Thymus (tissue), 14 donors: ENCODE measurements at places on chromosomes 1 and 21.

GRCh38 chr1:97906567-97907241 is 14.1 kb downstream of the DPYD start:
- no peak for DNase-seq

- no peak for DNase-seq
Observed at GRCh38 chr1:164780111-164780812, 221.3 kb downstream of the PBX1 start.

GRCh38 chr1:232628335-232629249 is 1.3 kb downstream of the SIPA1L2 start:
- no peak for DNase-seq

GRCh38 chr1:39922251-39922688 is 20.6 kb upstream of the MYCL start:
- DNase-seq, result no peak

DNA sequence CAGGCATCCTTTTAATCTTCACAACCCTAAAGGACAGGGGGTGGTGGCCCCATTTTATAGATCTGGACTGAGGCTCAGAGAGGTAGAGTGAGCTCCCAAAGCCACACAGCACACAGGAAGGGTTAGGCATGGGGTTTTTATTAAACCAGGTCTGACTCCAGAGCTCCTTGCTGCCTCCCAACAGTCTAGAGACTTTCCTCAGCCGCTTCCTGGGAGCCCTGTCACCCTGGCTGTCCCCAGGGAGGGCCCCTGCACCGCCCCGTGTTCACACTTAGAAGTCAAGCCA is 8.0 kb upstream of the EPHA8 start:
- no peak for DNase-seq

- no peak for DNase-seq
Observed at GRCh38 chr1:219189952-219190351, 16.3 kb downstream of the LYPLAL1 start.

DNA sequence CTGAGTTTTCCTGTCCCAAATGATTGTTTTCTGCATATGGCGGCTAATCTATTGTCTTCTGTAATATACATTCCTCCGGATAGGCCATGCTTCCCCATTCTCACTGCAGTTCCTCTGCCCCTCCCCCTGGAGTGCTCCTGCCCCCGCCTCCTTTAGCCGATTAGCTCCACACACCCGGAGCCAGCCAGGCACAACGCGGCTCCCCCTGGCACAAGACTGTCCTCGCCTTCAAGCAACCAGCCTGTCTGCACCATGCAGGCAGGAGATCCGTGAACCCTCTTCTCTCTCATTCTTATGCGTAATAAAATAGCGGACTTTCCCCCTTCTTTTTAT is 18.0 kb downstream of the SERTAD4 start:
- DNase-seq, result no peak

- DNase-seq, result no peak
Observed at GRCh38 chr1:238779716-238780115, 606.7 kb upstream of the CHRM3 start.

- DNase-seq, result no peak
Observed at GRCh38 chr1:1181129-1181937, 7.7 kb downstream of the TTLL10 start.

DNA sequence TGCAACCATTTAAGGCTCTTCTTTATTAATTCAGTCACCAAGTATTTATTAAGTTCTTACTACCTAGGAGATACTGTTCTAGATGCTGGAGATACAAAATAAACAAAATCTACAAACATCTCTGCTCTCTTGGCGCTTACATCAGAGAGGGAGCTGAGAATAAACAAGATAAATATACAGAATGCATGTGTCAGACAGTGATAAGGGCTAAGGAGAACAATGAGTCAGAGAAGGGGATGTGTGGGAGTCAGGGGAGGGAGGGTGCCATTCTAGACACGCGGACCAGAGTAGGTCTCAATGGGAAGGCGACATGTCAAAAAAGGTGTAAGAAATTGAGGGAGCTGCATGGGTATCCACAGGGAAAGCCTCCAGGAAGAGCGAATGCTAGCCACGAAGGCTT is 393.2 kb downstream of the RWDD3 start:
- DNase-seq, result no peak

DNA sequence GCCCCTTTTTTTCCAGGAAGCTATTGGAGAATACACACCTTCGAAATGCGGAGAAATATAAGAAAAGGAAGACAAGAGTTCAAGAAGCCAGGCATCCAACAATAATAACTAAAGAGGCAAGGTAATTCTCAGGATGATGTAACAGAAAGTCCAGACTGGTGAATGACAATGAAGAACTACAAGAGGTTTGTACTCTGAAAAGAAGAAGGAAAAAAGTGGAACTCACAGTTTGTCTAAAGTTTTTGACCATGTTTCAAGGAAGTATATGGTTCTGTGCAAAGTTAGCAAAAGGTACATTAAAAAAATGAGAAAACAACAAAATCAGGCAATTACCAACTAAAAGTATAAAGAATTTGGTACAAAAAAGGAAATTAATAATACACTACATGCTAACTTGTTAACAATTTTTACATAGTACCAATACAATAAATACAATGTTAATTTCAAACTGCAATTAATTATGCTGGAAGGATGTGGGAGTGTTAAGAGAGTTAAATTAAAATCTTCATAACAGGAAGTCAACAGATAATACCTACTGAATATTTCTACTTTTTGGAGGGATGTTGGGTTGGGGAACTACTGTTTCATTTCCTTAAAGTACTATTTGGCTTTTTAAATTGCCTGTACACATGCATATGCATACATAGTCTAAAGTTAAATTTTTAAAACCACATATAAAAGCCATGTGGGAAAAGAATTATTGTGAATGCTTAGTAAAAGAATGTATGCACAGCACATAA is 12.9 kb upstream of the CD55 start:
- DNase-seq, result no peak

DNA sequence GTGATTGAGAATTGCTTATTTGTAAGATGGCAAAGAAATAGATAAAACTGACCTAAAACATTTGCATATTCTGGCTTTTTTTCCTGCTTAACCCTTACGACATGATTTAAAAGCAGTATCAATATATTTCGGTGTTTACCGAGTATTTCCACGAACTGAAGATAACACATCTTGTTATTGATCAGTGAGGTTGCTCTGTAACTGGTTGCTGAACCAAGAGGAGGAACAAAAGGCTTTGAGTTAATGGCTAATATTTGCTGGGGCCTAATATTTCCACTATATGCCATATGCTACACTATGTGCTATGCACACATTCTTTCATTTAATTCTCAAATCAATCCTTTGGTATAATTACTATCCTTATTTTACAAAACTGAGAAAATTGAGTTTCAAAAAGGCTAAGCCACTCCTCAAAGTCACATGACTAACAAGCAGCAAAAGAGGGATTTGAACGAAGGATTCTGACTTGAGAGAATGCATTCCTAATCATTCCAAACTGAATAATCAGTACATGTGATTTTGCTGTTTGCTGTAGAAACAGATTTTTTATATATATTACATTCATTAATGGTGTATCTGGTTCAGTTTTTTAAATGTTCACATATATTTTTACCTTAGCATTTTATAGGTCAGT is 346.0 kb downstream of the USP25 start:
- DNase-seq, result no peak

DNA sequence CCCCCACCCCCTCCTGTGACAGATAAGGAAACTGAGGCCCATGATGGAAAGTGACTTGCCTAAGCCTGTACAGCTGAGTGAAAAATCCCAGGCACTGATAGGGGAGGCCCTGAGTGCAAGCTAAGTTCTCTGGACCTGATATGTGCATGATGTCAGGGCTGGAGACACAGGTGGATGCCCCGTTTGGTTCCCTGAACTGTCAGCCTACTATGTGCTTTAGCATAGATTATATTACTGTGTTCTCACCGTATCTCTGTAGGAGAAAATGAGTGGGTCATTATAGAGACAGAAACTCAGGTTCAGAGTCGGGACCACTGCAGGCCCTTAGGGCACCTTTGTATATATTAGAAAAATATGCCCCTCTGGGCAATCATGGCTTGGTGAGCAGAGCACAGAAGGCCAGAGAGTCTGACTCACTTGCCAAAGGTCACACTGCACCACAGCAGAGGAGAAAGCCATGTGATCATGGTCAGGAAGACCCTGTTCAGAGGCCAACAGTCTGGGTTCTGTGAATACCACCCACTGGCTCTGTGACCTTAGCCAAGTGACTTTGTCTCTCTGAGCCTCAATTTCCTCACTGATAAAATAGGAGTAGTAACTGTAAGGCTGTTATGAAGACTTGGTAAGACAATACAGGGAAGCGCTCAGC is 145.8 kb upstream of the WNT4 start:
- DNase-seq, result no peak

DNA sequence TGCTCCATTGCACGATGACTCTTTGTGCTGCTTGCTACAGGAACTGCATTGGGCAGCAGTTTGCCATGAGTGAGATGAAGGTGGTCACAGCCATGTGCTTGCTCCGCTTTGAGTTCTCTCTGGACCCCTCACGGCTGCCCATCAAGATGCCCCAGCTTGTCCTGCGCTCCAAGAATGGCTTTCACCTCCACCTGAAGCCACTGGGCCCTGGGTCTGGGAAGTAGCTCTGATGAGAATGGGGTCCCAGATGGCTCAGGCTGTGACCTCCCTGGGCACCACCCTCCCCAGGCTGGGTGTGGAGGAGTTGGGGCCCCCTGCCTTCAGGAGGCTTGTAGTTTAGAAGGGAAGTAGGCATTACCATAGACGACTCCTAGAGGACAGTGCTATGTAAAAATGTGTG is 19.7 kb downstream of the CYP4B1 start:
- DNase-seq, result no peak

GRCh38 chr1:110736900-110737605 is 62.3 kb upstream of the KCNA3 start:
- no peak for DNase-seq
